ENCODE measurements at places on chromosomes 7 and 10.

- no peak overlapping the region for H3K4me3 ChIP-seq
- no peak overlapping the region for H3K27ac ChIP-seq
- H3K4me1 ChIP-seq = peaks cover 2% of the 10 kb centered on the region
- peaks cover 2% of the 10 kb centered on the region for H3K36me3 ChIP-seq
- H3K27me3 ChIP-seq = peaks cover 5% of the 10 kb centered on the region
Observed at GRCh38 chr7:105602325-105603305, 21.3 kb upstream of the EFCAB10 start.

DNA sequence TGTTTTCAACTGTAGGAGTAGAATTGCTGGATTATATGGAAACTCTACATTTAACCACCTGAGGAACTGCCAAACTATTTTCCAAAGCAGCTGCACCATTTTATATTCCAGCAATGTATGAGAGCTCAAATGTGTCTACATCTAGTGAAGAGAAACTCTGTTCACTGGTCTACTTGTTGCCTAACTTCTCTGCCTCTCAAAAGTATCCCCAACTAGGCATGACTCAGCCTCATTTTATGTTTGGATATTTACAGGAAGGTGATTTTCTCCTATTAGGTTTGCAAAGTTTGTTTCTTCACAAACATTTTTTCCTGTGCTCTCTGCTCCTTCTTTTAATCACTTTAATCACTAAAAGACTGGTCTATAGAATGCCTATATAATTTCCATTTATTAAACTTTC lies 37.1 kb upstream of the SRI start:
- H3K36me3 ChIP-seq = peaks cover 4% of the 10 kb centered on the region
- H3K27ac ChIP-seq = no peak overlapping the region
- no peak overlapping the region for H3K4me3 ChIP-seq

DNA sequence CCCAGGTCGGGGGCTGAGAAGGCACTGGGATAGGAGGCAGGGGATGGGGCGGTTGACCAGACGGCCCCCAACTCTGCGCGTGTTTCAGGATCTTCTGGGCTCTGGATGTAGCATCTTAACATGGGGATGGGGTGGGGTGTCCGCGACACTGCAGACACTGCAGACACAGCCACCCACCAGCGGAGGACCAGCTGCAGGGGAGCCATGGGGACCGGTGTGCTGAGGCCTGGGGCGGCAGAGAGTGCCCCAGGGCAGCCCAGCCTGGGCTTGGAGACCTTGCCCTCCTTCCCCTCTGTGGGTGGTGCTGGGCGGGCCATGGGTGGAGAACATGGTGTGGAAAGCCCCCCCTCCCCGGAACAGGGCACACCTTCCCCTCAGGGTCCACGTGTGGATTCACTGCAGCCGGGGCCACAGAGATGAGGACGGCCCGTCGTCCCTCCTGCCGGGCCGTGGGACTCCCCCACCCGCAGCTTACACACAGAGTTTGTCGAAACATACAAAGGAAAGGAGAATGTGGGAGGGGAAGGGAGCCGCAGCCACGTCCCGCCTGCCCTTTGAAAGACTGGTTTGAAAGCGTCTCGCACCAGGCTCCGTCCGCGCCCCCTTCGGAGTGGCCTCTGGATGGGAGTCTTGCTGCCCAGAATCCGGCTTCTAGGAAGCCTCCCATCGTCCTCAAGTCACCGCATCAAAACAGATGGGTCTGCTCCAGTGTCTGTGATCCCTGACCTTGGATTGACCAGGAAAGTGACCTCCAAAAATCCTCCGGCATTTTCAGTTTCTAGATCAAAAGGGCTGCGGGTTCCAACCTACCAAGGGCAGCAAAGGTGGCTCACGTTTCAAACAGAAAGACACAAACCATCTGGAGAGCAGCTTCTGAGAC lies 91.5 kb upstream of the TCERG1L start:
- H3K36me3 ChIP-seq = no peaks in the 10 kb centered on the region
- no peak for DNase-seq
- no peak overlapping the region for H3K27ac ChIP-seq
- H3K27me3 ChIP-seq = peaks cover 7% of the 10 kb centered on the region

DNA sequence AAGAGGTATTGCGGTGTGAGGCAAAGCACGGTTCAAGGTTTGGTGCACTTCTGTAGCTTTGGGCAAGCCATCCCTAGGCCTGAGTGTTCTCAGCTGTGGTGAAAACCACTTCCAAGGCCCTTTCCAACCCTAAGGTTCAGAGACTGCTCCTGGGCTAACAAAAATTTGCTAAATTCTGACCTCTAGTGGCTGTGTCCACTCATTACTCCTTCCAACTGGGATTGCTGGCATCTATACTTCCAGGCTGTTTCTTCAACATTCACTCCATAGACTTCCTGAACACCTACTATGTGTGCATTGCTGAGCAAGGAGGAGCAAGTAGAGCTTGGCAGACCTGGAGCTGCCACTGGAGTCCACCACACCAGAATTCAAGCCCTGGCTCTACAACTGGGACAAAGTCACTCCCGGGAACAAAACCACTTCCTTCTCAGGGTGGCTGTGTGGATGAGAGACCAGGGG lies 29.3 kb upstream of the SH3PXD2A start:
- H3K27ac ChIP-seq = peak overlapping the region; percentile 24
- peaks cover 14% of the 10 kb centered on the region for H3K4me1 ChIP-seq
- H3K36me3 ChIP-seq = peaks cover 7% of the 10 kb centered on the region
- H3K4me3 ChIP-seq = no peak overlapping the region
- no peak for DNase-seq
- no peaks in the 10 kb centered on the region for H3K27me3 ChIP-seq

- H3K27ac ChIP-seq = no peak overlapping the region
- H3K4me1 ChIP-seq = no peaks in the 10 kb centered on the region
- H3K36me3 ChIP-seq = peaks cover 2% of the 10 kb centered on the region
- no peak overlapping the region for H3K4me3 ChIP-seq
- no peak for DNase-seq
- H3K27me3 ChIP-seq = no peaks in the 10 kb centered on the region
Observed at GRCh38 chr10:79460687-79461086, 15.3 kb upstream of the ZCCHC24 start.

GRCh38 chr10:96460316-96460715 lies 53.4 kb downstream of the TLL2 start:
- no peak overlapping the region for H3K4me3 ChIP-seq
- no peak for DNase-seq
- H3K27ac ChIP-seq = no peak overlapping the region
- H3K36me3 ChIP-seq = peaks cover 2% of the 10 kb centered on the region

GRCh38 chr7:107359520-107360316 lies 110.1 kb upstream of the GPR22 start:
- peaks cover 2% of the 10 kb centered on the region for H3K36me3 ChIP-seq
- H3K27me3 ChIP-seq = no peaks in the 10 kb centered on the region
- H3K27ac ChIP-seq = no peak overlapping the region
- no peak for DNase-seq
- H3K4me1 ChIP-seq = no peaks in the 10 kb centered on the region

- H3K27ac ChIP-seq = no peak overlapping the region
- H3K4me1 ChIP-seq = peaks cover 15% of the 10 kb centered on the region
- no peaks in the 10 kb centered on the region for H3K27me3 ChIP-seq
- no peak overlapping the region for H3K4me3 ChIP-seq
- no peak for DNase-seq
Observed at GRCh38 chr7:36185092-36185491, 32.0 kb downstream of the EEPD1 start.

GRCh38 chr7:96870934-96871333 lies 134.4 kb upstream of the DLX6 start:
- peaks cover 9% of the 10 kb centered on the region for H3K27me3 ChIP-seq
- no peak for DNase-seq
- no peaks in the 10 kb centered on the region for H3K4me1 ChIP-seq
- H3K36me3 ChIP-seq = no peaks in the 10 kb centered on the region
- no peak overlapping the region for H3K27ac ChIP-seq
- H3K4me3 ChIP-seq = no peak overlapping the region

DNA sequence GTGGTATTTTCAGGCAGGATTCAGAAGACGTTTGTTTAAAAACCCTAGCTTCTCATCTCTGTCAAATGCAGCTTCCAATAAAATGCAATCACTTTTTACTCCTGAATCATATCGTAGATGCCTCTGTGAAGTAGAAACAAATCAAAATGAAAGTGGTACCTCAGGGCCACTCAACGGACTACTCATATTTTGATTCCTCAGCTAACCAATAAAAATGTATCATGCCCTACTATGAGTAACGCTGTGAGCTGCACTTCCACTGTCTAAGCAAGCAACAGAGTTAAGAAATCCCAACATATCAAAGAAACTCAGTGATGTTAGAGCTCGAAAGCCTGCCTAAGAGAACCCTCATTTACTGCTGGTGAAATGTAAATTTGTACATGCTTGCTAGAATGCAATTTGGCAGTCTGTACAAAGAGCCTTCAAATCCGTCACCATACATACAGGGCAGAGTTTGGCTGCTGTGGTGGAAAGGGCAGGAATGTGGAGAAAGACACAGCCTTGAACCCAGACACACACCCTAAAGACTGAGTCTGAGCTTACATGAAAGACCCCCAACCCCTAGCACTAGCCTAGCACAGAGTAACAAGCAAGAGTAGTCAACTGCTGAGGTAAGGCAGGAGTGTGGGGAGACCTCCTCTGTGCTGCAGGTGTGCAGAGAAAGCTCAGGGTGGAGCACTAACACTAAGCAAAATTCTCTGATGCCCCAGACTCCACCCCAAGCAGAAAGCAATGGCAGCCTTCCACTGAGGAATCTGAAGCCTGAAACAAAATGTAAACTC lies 151.5 kb downstream of the ANK3 start:
- H3K4me3 ChIP-seq = peak overlapping the region; percentile 83
- no peak for DNase-seq
- H3K36me3 ChIP-seq = peaks cover 3% of the 10 kb centered on the region
- peaks cover 37% of the 10 kb centered on the region for H3K4me1 ChIP-seq

DNA sequence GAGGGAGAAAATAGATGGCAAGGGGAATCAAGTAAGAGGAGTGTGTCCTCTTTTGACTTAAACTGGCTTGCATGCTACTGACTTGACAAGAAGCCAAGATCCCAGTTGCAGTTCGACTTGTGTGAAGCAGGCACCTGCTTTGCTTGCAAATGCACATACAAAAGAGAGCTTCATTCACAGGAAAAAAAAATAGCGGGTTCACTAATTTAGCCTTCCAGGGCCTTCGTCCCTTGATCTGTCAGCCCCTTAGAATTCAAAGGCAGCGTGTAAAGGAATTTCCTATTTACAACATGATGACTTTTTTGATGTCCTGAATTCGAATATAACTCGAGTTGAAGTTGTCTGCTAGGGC lies 192.1 kb downstream of the CELF2 start:
- peak overlapping the region; percentile 96 for H3K27ac ChIP-seq
- peaks cover 2% of the 10 kb centered on the region for H3K36me3 ChIP-seq
- H3K4me1 ChIP-seq = peaks cover 83% of the 10 kb centered on the region

GRCh38 chr7:73560109-73560835 lies 2.8 kb upstream of the BCL7B start:
- no peaks in the 10 kb centered on the region for H3K36me3 ChIP-seq
- H3K27ac ChIP-seq = no peak overlapping the region
- peaks cover 15% of the 10 kb centered on the region for H3K4me1 ChIP-seq
- H3K27me3 ChIP-seq = no peaks in the 10 kb centered on the region
- no peak overlapping the region for H3K4me3 ChIP-seq
- DNase-seq = no peak

DNA sequence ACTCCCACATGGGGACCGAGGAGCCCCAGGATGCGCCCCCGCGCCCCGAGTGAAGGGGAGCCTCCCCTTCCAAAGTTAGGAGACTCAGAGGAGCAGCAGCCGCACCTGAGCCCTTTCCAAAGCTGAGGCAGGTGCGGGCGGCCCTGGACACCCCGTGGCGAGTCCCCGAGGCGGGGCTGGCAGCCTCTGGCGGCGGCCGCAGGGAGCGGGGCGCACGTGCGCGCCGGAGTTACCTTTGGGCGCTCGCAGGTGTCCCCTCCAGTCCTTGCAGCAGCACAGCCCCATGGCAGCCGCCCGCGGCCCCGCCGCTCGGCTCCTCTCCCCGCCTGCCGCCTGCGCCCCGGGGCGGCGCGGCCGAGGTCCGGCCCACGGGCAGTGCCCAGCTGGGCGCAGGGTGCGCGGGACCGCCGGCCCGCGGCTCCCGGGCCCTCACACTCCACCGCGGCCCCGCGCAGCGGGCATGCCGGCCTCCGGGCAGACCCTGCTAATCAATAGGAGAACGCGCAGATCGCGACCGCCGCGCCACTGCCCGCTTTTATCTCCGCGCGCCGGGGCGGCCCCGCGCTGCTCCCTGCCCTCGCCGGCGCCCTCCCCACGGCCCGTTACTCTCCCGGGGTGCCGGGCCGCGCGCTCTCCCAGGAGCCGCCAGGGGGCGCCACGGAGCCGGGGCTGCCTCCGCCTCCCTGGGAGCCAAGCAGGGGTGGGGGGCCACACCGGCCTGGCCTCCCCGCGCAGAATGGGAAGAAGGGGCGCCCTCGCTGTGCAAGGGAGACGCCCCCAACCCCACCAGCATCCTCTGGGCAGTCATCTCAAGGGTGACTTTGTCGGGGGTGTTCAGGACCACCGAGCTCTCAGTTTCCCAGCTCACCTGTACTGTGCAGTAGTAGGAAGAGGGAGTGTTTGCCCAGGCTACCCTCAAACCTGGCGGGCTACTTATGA lies 80.8 kb downstream of the ARHGAP22 start:
- no peak overlapping the region for H3K27ac ChIP-seq
- no peak overlapping the region for H3K4me3 ChIP-seq
- H3K36me3 ChIP-seq = no peaks in the 10 kb centered on the region
- H3K4me1 ChIP-seq = no peaks in the 10 kb centered on the region

DNA sequence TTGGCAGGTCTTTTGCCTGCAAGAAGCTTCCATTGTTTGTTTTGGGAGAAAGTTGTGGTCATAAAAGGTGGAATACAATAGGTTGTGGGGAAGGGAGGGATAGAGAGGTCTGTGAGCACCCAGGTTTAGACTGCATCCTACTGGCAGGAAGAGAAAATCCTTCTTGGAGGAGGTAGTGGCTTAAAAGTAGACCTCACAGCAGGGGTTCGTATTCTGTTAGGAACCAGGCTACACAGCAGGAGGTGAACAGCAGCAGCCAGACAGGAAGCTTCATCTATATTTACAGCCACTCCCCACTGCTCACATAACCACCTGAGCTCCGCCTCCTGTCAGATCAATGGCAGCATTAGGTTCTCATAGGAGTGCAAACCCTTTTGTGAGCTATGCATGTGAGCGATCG lies 245.3 kb downstream of the NSUN6 start:
- H3K36me3 ChIP-seq = no peaks in the 10 kb centered on the region
- DNase-seq = no peak
- no peak overlapping the region for H3K27ac ChIP-seq
- no peaks in the 10 kb centered on the region for H3K4me1 ChIP-seq

- no peak for DNase-seq
- H3K4me1 ChIP-seq = peaks cover 18% of the 10 kb centered on the region
- H3K27ac ChIP-seq = peak overlapping the region; percentile 79
- H3K4me3 ChIP-seq = peak overlapping the region; percentile 96
- H3K27me3 ChIP-seq = no peaks in the 10 kb centered on the region
Observed at GRCh38 chr7:135210888-135211178, 493 bp downstream of the WDR91 start.

GRCh38 chr10:7350541-7351195 lies 60.2 kb downstream of the SFMBT2 start:
- no peaks in the 10 kb centered on the region for H3K27me3 ChIP-seq
- H3K4me1 ChIP-seq = peaks cover 9% of the 10 kb centered on the region
- no peak for DNase-seq
- no peak overlapping the region for H3K4me3 ChIP-seq
- H3K36me3 ChIP-seq = peaks cover 2% of the 10 kb centered on the region

GRCh38 chr7:157495594-157495993 lies 158.8 kb downstream of the DNAJB6 start:
- no peak for DNase-seq
- H3K27ac ChIP-seq = peak overlapping the region; percentile 63
- peaks cover 18% of the 10 kb centered on the region for H3K4me1 ChIP-seq
- no peak overlapping the region for H3K4me3 ChIP-seq

GRCh38 chr7:87934699-87935383 lies 790 bp downstream of the ADAM22 start:
- H3K36me3 ChIP-seq = peaks cover 3% of the 10 kb centered on the region
- H3K27me3 ChIP-seq = no peaks in the 10 kb centered on the region
- peaks cover 12% of the 10 kb centered on the region for H3K4me1 ChIP-seq
- peak overlapping the region; percentile 90 for H3K4me3 ChIP-seq

GRCh38 chr10:77647543-77648293 lies 10.1 kb upstream of the KCNMA1 start:
- H3K27ac ChIP-seq = no peak overlapping the region
- H3K36me3 ChIP-seq = no peaks in the 10 kb centered on the region
- H3K27me3 ChIP-seq = peaks cover 50% of the 10 kb centered on the region

Measured in T-helper 17 cell (primary cell).